ENCODE measurements at places on chromosomes 11 and 22.

GRCh38 chr11:47797633-47798032 is 30.5 kb upstream of the FNBP4 start:
- no peak for DNase-seq

DNA sequence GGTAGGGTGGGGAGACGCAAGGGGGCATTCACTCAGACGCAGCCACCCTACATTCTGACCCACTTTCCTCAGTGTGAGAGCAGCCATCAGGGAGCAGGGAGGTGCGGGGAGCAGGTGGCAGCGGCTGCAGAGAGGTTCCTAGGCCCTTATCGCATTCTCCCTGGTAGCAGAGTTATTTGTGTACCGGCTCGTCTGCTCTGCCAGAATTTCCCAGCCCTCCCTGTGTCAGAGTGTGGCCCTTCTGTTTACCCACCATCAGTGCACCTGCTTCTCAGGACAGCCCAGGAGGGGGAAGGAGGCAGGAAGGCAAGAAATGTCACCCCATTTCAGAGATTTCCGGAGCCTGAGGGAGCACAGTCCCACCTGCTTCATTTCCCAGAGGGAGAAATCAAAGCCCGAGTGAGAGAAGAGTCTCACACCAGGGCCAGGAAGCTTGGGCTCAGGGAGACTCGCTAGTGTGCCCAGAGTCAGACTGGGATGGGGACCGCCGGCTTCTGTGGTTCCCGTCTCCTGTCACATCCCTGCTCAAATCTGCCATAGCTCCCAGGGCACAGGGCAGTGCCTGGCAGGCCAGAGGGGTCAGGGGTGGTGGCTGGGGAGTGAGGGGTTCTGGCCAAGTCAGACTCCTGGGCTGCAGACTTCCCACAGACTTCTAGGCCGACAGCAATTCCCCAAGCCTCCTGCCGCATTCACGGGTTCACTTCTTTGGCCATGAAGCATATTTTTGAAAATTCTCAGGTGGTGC is 49.7 kb downstream of the ARRB1 start:
- DNase-seq = no peak

DNA sequence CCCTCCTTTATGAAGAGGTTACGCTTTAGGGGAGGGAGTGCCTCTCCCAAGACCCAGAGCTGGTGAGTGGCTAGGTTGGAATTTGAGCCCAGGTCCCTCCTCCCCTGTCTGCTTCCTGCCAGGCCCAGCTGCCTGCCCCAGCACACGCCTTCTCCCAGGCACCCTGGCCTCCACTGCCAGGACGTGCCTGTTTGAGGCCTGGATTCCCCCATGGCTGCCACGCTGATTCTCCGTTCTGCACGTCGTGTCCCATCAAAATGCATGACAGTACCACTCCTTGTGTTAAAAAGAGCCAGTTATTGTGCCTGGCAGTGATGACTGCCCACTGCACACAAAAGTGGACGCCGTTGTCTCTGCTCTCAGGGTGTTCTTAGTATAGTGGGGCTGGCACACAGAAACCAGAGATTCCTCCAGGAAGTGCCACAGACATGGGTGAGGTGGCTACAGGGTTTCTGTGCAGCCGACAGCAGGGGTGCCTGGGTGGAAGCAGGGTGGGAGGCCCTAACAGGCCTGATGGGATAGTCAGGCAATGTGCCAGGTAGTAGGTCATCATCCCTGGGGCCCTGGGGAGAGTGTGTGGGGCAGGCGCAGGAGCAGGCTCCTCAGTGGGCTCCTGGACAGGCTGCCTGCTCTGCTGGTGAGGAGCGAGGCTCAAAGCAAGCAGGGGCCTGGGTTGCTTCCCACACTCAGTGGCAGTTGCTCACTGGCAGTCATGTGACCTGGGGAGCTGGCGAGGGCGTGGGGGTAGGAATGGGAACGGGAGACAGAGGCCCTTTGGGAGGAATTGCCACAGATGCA is 24.2 kb downstream of the MED15 start:
- DNase-seq = no peak

DNA sequence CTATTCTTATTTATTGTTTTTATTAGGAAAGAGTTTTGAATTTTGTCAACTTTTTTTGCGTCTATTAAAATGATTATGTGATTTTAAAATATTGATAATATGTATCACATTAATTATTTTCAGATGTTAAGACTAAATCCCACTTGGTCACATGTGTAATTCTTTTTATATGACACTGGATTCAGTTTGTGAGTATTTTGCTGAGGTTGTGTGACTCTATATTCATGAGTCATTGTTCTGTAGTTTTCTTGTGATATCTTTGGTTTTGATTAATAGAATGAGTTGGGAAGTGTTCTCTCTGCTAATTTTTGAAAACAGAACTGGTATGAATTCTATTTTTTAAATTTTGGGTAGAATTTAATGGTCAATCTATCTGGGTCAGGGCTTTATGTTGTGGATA is 317.9 kb downstream of the ETS1 start:
- no peak for DNase-seq

GRCh38 chr11:126601136-126601535 is 245.7 kb downstream of the ST3GAL4 start:
- DNase-seq = no peak

Data from CD4-positive, alpha-beta T cell treated with Interleukin-15 for 1 hour (primary cell).